NCI-H748 treated with DMSO at 0.1 percent for 48 hours (cell line): ENCODE measurements at places on chromosomes 3 and 15.

- no peak for DNase-seq
These were observed 98.6 kb downstream of the MESD start for GRCh38 chr15:80891006-80891405.

DNA sequence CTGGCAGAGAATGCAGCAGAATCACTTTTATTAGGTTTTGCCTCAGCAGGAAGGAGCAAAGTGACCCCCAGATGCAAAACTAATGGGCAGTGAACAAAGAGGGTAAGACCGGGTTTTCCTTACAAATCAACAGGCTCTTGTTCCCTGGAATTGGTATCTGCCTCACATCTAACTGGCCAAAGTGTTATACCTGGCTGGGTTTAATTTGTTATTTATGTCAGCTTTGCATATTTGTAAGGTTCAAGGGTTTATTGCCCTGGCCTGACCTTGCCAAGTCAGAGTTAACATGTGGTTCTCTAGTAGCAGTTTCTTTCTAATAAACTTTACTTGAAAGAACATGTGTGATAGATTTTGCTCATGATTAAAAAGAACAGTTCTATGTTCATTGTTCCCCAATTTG lies 431.7 kb upstream of the NR2F2 start:
- DNase-seq: no peak

GRCh38 chr3:51817375-51817774 lies 38.3 kb upstream of the IQCF6 start:
- no peak for DNase-seq

- no peak for DNase-seq
These were observed 131.8 kb downstream of the TBL1XR1 start for GRCh38 chr3:177065285-177066033.

DNA sequence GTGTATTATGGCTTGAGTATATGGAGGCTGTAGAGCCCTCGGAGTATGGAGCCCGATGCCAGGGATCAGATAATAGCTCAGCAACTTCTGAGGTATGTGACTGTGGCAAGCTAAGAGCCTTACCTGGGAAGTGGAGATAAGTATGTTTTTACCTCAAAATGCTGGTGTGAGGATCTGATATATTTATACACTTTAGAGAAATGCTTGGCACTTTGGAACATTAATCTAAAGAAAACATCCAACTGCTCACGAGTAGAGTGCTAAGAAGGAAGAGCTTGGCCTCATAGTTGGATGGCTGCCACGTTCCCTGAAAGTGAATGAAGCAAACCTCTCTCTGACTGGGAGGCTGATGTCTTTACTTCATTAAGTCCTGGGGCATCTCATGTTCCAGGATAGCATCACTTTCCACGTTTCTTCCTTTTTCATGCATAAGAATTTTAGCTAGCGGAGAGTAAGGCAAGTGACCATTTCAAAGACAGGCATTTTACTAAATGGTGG lies 58.9 kb upstream of the GOLGA8J start:
- DNase-seq: no peak
